ENCODE measurements at places on chromosomes 1 and 21.

DNA sequence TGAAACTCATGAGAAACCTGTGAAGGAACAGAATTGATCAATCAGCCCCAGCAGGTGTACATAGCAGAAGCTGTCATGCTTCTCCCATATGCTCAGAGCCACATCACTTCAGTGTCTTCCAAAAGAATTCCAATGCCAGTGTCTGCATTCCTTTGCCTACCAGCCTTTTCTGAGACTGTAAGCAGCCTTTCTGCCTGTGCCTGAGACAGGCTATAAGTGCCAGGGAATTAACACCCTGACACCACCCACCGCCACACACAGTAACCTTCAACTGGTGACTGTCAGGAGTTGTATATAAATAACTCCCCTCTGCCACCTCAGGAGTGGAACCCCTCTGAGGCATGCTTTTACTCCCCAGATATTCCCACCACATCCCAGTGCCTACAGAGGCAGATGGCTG is 38.1 kb upstream of the SLAMF9 start:
- ATAC-seq = no peak

DNA sequence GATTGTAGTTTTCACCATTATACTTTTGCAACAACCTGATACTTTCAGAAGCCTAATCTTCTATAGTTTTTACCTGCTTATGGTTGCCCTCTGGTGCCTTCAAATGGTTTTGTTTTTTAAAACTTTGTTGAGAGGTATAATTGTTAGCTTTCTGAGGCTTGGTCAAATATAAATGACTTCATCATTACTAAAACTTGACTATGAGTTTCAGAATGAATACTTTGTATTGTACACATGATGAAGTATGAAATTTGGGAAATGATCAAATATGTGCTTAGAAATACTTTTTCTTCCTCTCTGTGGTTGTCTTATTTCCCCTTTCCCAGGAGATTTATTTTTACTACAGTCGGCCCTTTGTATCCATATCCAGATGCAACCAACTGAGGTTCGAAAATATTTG is 151.8 kb upstream of the B3GALT2 start:
- peak; percentile 63 for ATAC-seq

DNA sequence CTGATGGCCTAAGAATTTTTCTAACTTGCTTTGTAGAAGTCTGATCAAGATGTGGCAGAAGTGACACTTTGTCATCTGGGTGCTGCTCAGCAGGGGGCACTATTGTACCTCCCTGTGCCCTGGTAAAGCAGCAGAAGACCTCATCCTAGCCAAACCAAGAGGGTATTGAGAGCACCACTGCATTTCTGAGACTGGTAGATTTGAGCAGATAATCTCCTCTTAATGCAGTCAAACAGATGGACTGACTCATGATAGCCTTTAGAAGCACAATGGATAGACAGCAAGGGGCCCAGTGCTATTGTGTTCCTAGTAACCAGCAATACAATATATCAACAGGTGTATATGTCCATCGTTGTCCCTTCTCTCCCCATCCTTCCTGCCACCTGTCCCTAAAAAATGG is 5.7 kb downstream of the TPM3 start:
- no peak for ATAC-seq

GRCh38 chr1:9181176-9181906 is 52.4 kb upstream of the GPR157 start:
- peak; percentile 66 for ATAC-seq

DNA sequence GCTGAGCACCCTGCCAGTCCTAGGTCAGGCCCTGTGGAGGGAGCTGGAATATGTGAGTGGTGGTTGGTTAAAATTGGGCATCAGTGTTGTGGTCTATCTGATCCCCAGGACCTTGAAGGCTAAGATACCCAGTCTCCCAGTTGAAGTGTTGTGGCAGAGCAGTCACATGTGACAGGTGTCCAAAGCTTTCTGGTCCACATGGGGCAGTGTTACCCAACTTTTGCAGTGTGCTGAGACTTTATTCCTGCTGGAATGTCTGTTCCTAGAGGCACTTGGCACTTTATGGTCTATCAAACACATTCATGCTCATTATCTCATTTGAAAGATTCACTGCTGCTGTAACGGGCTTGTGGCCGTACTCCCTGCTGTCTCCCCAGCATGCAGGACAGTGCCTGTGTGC is 21.0 kb upstream of the LORICRIN start:
- ATAC-seq = no peak

GRCh38 chr1:28751315-28752060 is 14.7 kb downstream of the YTHDF2 start:
- no peak for ATAC-seq

DNA sequence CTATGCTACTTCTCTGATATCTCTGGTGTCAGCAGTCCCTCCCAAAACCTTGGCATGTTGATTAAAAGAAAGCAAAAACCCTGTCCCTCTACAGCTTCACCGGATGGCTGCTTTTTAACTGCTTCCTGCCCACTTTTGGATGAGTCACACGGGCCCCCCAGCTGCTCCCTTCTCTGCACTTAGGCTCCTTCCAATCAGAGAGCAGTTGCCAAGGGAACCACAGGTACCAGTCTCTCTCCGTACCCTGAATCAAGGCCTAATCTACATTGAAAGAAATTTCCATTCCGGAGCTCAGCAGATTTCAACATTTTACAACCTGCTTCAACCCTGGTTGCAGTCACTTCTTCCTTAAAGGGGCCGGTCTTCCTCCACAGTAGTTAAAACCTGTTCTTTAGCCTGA is 70.6 kb upstream of the GJB5 start:
- peak; percentile 33 for ATAC-seq

- no peak for ATAC-seq
Observed at GRCh38 chr1:24427545-24427862, 11.9 kb downstream of the NIPAL3 start.

All from activated CD4-positive, CD25-positive, alpha-beta regulatory T cell treated with anti-CD3 and anti-CD28 coated beads, Interleukin-2, amount 50 U/mL, for 24 hours (primary cell).